Stimulated activated CD4-positive, alpha-beta T cell treated with anti-CD3 and anti-CD28 coated beads, Interleukin-4, amount 100 ng/mL, for 4 hours (primary cell): ENCODE measurements at places on chromosomes 7 and 10.

GRCh38 chr7:90668992-90669391, 72.9 kb downstream of the CDK14 start:
- no peak for DNase-seq

GRCh38 chr7:83857691-83858090, 208.8 kb upstream of the SEMA3E start:
- DNase-seq = no peak

DNA sequence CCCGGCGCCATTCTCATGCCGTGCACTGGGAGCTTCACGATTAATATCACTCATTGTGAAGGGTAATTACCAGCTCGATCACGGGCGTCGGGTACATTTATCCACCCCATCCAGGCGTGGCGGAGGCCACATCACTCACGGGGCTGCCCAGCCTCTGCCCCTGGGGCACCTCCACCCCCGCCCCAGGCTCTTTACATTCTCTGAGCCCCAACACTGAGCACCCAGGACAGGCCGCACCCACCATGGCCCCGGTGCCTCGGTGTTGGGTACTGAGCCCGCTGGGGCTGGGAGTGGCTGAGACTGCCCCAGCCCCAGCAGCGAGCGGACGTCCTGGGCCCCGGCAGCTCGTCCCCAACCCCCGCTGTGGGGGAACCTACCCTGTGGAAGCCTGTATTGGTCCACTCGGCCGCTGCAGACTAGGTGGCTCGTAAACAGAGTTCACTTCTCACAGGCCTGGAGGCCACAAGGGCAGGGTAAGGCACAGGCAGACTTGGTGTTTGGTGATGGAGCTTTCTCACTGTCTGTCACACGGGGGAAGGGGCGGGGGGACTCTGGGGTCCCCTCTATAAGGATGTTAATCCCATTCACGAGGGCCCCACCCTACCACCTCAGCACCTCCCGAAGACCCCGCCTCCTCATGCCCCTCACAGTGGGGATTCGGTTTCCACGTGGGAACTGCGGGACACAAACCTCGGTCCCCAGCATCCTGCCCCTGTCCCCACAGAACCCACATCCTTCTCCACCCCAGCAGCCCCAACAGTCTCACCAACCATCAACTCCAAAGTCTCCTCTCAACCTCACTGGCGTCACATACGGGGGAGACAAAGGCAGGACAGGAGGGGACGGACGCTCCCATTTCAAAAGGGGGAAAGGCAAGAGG, 184.1 kb downstream of the ELFN1 start:
- DNase-seq = no peak

GRCh38 chr7:147245274-147245673, 1128.7 kb downstream of the CNTNAP2 start:
- DNase-seq = no peak

GRCh38 chr10:131215776-131216175, 95.7 kb downstream of the TCERG1L start:
- DNase-seq = no peak

- no peak for DNase-seq
These were observed 29.7 kb upstream of the GSDME start for GRCh38 chr7:24786941-24787340.

- no peak for DNase-seq
These were observed 1.4 kb upstream of the RBP3 start for GRCh38 chr10:47346581-47347302.

DNA sequence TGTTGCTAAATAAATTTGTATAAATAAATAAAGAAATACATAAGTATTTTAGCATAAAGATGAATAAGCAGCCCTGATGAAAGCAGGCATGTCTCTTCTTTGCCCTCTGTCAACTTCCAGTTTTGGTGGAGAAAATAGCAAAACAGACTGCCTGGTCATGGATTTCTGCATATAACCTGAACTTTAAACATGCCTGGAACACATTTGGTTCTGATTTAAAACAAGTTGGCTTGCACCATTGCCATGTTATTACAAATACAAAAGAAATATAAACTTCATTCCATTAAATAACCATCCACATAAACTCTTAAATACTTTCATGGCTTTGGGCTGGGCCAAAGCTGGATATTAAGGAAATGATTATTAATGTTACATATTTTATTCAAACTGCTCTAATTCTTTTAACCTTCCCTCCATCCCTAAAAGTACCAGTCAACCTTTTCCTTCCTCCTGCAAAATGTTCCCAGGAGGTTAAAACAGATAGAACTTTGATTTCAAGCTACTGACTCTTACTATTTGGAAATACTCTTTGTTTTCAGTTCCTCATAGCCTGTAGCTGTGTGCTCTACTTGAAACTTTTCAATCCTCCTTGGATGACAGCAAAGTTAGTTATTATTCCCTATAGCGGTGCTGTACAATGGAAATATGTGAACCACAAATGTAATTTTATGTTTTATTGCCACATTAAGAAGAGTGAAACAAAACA, 96.3 kb downstream of the BICC1 start:
- DNase-seq = no peak

GRCh38 chr10:11058965-11059364, 41.3 kb downstream of the CELF2 start:
- no peak for DNase-seq

DNA sequence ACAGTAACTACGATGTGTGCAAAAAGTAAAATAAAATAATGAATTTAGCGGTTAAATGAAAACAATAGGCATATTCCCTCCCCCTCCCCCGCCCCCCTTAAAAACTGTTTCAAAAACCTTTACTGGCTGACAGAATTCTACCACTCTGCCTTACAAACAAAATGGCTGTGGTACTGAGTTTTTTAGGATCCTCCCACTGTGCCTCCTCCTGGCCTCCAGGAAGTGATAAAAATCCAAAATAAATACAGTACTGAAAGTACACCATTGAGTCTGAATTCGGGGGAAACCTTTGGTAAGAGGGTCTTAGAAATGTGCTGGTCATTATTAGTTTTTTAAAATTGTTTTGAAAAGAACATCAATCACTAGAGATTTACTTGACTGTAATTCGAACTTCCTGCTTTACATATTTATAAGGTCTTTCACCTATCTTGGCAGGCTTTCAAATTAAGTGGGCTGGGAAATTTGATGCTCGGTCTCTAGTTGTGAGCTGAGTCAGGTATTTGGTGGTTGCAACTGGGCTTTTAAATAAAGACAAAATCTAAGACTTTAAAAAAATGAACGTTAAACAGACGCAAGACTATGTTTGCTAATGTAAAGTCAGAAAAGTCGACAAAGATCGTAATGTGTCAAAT, 32.5 kb upstream of the EPC1 start:
- DNase-seq = peak; percentile 16

DNA sequence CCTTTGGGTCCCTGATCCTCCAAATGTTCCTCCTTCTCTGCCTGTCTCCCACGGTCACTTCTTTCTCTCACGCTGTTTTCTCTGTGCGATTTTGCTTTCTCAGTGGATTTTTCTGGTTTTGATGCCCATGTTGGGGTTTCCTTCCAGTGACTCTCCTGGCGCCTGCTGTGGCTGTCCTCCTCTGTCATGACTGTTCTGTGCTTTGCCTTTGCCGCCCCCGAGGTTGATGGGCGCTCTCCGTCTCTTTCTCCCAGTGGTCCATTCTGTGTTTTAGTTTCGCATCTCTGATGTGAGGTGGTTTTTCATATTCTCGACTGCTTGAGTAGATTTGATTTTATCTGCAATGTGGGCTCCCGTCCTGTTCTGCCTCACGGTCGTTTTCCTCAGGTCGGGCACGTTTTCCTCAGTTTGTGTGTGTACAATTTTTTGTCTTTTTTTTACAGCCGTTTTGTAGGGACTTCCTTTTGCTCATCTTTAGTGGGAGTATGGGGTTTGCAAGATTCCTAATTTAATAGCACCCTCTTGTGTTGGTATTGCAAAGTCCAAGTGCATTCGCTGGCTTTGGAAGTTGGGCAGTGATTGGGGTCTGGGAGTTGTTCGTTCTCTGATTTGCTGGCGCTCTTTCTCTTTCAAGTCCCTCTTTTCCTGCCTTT, 100.0 kb downstream of the INPP5A start:
- no peak for DNase-seq

GRCh38 chr7:111074748-111075146, 16.2 kb upstream of the LRRN3 start:
- DNase-seq = no peak

- no peak for DNase-seq
These were observed 36.6 kb upstream of the ATP6V0A4 start for GRCh38 chr7:138834583-138834982.

DNA sequence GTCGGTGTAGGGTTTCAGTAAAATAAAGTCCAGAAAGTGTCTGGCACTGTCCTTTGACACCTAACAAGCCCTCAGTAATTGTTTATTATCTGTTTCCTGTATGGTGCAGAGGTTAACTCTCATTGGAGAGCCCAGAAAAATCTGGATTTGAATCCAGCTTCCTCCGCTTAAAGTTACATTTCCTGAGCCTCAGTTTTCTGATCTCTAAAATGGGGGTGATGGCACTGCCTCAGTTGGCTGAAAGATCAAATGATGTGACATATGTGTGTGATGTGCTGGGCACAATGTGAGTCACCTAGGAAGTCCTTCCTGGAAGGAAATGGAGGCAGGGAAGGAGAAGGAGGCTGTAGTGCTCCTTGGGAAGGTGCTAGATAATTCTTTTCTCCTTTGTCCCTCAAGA, 14.7 kb upstream of the CDH23 start:
- no peak for DNase-seq

- peak; percentile 13 for DNase-seq
These were observed 58.9 kb downstream of the SH2D4B start for GRCh38 chr10:80596391-80597257.
